ENCODE measurements at places on chromosomes 7 and 10.

GRCh38 chr7:40793132-40793531, 658.3 kb downstream of the SUGCT start:
- no peak for DNase-seq

DNA sequence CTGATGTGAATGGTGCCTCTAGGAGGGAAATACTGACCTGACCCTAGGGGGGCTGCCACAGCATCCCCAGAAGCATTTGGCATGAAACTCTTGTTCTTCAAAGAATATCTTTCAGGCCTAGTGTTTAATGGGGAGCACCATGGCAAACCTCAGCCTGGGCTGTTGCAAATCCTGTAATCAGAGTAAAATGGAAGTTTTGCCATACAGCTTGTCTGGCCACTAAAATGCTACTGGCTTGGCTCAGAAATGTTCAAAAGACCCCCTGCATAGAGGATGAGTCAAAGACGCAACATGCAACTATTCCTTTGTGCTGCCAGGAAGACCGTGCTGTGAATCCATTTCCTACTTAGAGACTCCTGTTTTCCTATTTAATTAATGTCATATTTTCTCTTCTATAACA, 26.7 kb downstream of the HECW1 start:
- no peak for DNase-seq

- DNase-seq: no peak
Observed at GRCh38 chr10:5644930-5645329, 21.5 kb downstream of the ASB13 start.

- DNase-seq: no peak
Observed at GRCh38 chr7:69775231-69775771, 177.0 kb downstream of the AUTS2 start.

DNA sequence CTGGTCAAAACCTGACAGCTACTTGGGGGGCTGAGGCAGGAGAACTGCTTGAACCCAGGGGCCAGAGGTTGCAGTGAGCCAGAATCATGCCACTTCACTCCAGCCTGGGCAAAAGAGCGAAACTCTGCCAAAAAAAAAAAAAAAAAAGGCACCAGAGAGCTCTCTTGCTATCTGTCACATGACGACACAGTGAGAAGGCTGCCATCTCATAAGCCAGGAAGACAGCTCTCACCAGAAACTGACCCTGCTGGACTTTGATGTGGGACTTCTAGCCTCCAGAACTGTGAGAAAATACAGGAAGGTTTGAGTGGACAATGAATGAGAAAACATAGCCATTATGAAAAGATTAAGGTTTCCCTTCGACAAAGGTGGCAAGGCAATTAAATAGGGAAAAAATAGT, 51.1 kb upstream of the KCNIP2 start:
- DNase-seq: no peak

GRCh38 chr10:33064706-33065105, 106.7 kb upstream of the ITGB1 start:
- no peak for DNase-seq

Data from CD4-positive, alpha-beta T cell (primary cell).